ENCODE measurements at places on chromosomes 12 and 14.
A peak's percentile ranks its signal among the peaks of the same experiment; 100 is the strongest.

- no peak for DNase-seq
These were observed 21.7 kb upstream of the YAF2 start for GRCh38 chr12:42259699-42260098.

GRCh38 chr12:25531502-25532052, 21.5 kb downstream of the LMNTD1 start:
- DNase-seq: no peak

GRCh38 chr14:54132496-54132895, 175.9 kb upstream of the BMP4 start:
- DNase-seq: no peak

DNA sequence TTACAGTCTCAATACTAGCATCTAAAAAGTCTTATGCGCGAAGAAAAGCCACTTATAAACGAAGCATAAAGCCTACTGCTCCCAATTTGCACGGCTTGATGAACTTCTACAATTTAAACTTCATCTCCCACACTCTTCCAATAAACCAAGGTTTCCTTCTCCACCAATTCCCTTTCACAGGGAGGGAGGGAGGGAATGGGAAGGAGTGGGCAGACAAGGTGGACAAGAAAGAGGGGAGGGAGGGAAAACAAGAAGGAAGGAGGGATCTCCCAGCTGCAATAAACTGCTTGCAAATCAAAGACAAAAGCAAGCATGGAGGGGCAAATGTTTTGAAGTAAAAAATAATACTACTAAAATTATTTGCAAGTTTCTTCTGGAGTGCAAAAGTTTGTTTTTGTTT, 64.5 kb downstream of the MED13L start:
- DNase-seq: no peak

GRCh38 chr12:59079002-59079401, 158.7 kb upstream of the LRIG3 start:
- peak; percentile 62 for DNase-seq

- no peak for DNase-seq
These were observed 10.4 kb downstream of the MAP4K5 start for GRCh38 chr14:50521912-50522341.

DNA sequence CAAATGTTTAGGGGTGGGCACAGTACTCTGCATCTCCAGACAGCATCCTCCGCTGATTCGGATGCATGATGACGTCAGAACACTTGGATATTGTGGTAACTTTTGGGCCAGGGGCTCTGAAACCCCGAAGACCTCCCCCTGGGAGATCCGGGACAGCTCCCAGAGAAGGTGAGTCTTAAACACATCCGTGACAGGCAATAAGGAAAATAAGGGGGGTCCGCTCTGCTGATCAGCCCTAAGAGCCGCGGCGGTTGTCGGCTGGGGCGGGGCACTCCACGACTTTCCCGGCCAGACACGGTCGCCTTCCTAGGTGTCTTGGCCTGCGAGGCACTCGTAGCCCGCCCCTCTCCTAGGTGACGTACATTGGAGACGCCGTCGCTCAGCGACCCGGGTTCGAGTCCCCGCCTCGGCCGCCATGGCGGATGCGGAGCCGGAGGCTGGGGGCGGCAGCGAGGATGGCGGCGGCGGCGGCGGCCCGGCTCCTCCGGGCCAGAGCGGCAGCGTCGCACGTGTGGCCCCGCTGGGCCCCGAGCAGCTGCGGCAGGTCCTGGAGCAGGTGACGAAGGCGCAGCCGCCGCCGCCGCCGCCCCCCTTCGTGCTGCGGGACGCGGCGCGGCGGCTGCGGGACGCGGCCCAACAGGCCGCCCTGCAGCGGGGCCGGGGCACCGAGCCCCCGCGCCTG, at the start of gene ZNF839:
ZNF839 (plus strand) TSS at position 396 of the 682 bp plus-strand sequence; CDS start at position 416, 20 bp downstream.
- DNase-seq: peak; percentile 95

DNA sequence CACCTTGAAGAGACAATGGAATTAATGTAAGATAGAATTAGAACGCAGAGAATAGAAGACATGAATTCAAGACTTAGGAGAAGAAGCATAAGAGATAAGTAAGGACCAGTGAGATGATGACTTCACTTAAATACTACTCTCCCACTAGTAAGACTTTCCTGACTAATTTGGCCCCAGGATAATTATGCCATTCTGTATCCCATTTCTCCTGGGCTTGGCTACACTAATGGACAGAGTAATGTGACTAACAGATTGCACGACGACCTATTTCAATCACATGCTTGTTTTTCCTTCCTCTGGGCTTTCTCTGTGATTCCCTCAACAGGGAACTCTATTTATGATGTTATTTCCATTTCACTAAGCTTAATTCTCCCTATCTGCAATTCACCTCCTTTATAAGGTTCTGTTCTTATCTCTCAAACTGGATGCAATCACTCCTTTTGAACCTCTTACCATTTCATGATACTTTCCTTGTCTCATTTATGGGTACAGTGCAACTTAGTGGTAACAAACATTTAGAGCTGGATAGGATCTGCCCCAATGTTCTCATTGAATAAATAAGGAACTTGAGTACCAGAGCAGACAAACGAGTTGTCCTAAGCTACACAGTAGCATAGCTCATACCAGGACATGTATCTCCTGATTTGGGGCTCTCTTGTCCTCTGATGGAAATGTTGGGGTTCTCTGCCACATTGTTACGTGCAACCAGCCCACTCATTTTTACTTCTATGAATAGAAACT, 102.7 kb downstream of the BTG1 start:
- DNase-seq: peak; percentile 40

DNA sequence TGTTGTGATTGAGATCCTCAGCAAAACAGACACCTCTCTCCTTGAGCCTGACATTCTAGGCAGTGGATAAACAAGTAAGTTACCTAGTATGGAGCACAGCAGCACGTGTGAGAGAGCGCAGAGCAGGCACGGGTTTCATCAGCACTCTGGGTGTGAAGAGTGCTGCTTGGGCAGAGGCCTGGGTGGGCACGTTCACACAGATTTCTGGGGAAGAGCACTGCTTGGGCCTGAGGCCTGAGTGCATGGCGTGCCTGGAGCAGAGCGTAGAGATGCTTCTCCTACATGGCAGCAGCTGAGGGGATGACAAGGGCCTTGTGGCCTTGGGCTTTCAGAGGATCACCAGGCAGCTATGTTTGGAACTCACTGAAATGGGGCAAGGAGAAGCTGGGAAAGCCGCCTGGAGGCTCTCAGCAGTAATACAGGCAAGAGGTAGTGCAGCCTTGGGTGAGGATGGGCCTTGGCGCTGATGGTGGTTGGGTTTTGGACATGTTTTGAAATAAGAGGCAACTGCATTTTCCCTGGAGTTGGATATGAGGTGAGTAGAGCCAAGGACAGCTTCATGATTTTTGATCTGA, 17.6 kb downstream of the CKB start:
- DNase-seq: no peak

GRCh38 chr12:110134691-110135411, 10.7 kb downstream of the IFT81 start:
- no peak for DNase-seq

- DNase-seq: no peak
These were observed 187.0 kb upstream of the ATP2B1 start for GRCh38 chr12:89895591-89895990.

DNA sequence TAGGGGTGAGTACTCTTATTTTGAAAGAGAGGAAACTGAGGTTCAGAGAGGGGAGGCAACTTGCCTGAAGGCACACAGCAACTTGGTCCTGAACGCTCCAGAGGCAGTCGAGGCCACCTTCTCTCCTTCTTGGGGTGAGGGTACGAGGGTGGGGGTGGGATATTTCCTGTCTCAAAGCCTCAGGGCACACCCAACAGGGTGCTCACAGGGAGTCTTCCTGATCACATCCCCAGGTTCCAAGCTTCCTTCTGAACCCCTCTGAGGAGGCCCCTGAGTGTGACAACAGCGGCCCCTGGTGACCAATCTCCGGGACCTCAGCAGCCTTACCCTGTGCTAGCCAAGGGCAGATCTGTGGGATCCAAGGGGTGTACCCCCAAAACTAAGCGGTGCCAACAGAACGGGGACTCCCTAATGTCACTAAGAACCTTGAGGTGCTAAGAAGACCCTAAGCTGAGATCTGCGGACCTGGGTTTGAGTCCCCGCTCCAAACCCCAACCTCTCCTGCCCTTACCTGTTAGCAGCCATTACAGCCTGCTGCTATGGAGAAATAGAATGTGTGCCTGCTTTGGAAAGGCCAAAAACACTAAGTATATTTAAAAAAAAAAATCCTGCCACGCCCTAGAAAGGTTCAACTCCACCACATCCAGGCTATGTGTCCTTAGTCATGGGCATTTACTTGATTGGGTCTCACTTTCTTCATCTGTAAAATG, 57.9 kb downstream of the TRPV4 start:
- peak; percentile 71 for DNase-seq

- DNase-seq: no peak
These were observed 41.4 kb upstream of the FGF6 start for GRCh38 chr12:4486980-4487379.

- DNase-seq: no peak
These were observed 41.7 kb upstream of the LTA4H start for GRCh38 chr12:96077081-96077480.

DNA sequence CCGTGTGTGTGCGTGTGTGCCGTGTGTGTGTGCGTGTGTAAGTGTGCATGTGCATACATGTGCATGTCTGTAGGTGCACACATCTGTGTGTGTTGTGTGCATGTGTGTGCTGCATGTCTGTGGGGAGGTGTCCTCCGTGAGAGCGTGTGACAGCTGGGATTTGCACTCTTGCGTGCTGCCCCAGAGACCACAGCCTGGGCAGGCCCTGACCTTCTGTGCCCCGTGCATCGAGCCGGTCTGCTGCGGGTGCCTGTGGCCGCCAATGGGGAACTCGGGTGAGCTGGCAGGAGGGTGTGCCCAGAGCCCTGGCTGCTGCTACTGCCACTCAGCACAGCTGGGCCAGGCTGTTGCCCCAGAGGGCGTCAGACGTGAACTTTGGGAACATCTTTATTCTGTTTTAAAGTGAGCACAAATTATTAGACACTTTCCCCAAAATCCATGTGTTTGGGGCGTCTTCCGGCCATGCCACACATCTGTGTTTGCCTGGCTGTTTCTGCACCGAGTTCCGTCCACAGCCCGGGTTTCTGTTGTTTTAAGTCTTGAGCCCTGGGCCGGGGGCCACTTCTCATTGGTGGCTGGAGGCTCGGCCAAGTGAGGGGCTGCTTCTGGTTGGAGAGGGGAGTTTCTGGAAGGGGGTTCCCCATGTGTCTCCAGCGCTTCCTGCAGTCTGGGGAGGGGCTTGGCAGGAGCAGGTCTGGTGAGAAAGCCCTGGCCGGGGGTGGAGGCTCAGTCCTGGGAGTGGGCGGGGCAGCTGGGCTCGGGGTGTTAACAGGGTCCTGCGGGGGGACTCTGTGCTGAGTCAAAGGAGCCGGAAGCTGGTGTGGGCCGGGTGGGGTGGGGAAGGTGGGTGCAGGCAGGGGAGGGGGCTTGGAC, 7.6 kb downstream of the CEP170B start:
- peak; percentile 72 for DNase-seq

DNA sequence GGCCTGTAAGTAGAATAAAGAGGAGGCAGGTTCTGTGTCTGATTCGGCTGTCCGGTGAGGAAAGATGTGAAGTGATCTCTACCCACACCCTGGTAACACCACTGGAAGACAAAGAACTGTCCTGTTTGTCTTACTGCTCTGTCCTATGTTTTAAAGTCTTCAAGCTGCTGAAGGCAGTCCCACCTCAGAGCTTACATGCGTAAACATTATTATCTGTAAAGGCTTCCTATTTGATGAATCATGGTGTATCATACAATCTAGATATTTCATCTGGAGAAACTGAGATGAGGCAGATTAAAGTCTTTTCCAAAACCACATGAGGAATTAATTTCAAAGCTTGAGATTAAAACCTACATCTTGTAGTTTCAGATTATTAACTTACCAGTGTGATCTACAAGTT, 427.6 kb downstream of the ZFP36L1 start:
- DNase-seq: no peak

GRCh38 chr12:78007173-78007572, 176.5 kb downstream of the NAV3 start:
- DNase-seq: no peak

- no peak for DNase-seq
These were observed 577.8 kb downstream of the AACS start for GRCh38 chr12:125643055-125643454.

DNA sequence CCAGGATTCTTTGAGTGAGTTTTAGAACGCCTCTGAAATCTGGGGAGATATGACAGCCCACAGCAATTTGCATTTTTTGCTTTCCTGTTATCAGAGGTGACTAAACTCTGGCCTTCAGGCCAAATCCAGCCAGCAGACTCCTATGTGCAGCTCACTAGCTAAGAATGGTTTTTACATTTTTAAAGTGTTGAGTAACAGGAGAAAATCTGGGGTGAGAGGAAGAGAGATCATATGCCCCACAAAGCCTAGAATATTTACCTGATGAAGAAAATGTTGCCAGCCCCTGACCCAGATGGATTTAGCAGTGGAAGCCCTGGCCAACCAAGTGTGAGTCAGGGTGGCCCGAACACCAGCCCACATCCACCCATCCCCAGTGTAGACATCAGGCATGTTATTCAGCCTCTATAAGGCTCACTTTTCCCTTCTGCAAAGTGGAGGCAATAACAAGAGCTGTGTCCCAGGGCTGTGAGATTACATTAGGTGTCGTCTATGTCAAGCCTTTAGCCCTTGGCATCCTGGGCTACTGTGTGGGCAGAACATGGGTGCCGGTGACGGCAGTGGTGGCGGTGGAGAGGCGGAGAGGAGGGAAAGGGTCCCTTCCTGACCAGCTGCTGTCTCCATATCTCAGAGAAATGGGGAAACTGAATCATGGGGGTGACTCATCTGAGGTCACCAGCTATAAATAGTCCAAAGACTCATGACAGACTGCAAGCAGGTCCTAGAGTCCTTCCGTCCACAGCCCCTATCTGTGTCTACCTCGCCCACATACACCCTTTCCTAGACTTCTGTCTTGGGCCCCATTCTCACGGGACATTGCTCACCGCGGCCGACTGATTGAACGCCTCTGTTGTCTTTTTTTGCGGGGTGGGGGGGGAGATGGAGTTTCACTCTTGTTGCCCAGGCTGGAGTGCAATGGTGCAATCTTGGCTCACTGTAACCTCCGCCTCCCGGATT, 32.6 kb upstream of the CD9 start:
- DNase-seq: peak; percentile 98

DNA sequence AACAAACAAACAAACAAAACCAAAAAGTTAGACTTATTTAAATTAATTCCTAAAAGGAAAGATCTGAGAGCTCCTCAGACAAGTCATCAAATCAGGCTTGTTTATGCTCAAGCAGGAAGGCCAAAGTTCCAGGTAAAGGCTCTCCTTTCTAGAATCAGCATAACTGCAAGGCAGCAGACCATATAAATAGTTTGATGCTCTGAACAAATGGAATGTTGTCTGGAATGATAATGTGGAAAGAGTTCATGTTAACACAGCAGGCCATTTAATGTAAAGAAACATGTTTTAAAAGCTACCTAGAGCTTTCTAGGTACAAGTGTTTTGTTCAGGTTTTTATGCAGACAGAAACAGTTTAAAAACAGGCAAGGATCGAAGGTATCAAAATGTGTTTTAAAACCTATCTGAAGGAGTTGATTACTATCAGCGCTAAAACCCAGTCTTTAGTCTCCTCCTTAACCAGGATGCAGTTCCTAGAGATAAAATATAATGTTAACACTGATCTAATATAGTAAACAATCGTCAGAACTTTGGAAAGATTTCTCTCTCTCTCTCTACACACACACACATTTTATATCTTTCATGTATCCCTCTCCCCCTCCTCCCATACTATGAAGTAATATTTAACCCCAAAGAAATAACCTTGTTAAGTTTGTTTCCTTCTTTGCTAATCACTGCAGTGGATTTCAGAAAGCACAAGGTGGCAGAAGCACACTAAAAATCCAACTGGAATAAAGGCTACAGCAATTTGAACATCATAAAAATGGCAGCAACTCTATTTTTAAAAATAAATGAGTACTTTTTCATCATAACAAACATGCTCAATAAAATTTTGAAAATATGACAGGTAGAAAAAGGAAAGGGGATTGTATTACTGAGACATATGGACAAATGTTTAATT, 135.5 kb downstream of the PAWR start:
- DNase-seq: peak; percentile 33

Data from suppressor macrophage treated with lipopolysaccharide for 1 hour (primary cell).